ENCODE measurements at places on chromosomes 6 and 20. TPM values are rescaled to one million over a fixed set of nuclear protein-coding genes. Genes with fewer than 3 reads are reported as not detected.

DNA sequence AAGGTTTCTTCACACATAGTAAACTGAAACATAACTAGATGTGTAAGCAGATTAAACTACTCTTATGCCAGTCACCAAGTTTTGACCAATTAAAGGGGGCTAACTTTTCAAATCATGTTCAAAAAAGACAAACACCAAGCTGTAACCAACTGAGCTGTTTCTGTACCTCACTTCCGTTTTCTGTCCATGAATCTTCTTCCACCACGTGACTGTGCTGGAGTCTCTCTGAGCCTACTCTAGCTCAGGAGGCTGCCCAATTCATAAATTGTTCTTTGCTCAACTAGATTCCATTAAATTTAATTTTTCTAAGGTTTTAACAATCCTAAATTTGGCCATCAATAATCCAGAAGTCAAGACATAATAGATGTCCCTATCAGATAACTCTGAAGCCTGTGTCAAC is 229.4 kb downstream of the FNDC1 start:
- H3K36me3 ChIP-seq = no peaks in the 10 kb centered on the region
- H3K27me3 ChIP-seq = peaks cover 4% of the 10 kb centered on the region
- no peaks in the 10 kb centered on the region for H3K4me1 ChIP-seq
- DNase-seq = no peak

Gene BANF2
- total RNA-seq = not detected

DNA sequence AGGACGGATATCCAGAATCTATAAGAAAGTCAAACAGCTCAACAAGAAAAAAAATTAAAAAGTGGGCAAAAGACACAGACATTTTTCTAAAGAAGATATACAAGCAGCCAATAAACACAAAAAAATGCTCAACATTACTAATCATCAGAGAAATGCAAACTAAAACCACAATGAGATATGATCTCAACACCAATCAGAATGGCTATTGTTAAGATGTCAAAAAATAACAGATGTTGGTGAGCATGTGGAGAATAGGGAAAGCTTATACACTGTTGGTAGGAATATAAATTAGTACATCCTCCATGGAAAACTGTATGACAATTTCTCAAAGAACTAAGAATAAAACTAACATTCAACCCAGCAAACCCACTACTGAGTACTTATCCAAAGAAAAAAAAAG is 23.3 kb upstream of the OSTM1 start:
- H3K27ac ChIP-seq = no peak overlapping the region
- H3K27me3 ChIP-seq = peaks cover 2% of the 10 kb centered on the region
- DNase-seq = no peak
- no peaks in the 10 kb centered on the region for H3K36me3 ChIP-seq
- H3K4me3 ChIP-seq = no peak overlapping the region

Gene KIF13A
- 26.7 TPM for total RNA-seq

DNA sequence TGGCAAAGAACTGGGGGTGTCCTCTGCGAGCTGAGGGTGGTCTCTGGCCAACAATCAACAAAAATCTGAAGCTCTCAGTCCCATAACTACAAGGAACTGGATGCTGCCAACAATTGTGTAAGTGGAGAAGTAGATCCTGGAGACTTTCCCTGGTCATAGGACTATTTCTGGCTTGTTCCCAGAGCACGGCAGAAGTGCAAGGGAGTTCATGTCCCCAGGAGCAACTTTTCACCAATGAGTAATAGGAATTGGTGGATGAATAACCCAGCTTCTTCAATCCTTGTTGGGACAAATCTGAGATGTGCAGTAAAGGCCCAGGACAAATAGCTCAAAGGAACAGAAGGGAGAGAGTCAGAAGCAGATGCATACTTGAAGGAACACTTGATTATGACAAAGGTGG is 95.5 kb downstream of the QRSL1 start:
- H3K4me3 ChIP-seq = no peak overlapping the region
- H3K27ac ChIP-seq = no peak overlapping the region
- no peak for DNase-seq

Gene FOXQ1
- 1.9 TPM for total RNA-seq

- peaks cover 4% of the 10 kb centered on the region for H3K4me1 ChIP-seq
- H3K27ac ChIP-seq = no peak overlapping the region
- DNase-seq = peak; percentile 87
These were observed 38.2 kb downstream of the KIAA1755 start for GRCh38 chr20:38222231-38222922.

Gene SNAP25
- total RNA-seq = 61.0 TPM

GRCh38 chr6:106617302-106617701 is 12.0 kb downstream of the RTN4IP1 start:
- H3K36me3 ChIP-seq = peaks cover 4% of the 10 kb centered on the region
- no peaks in the 10 kb centered on the region for H3K27me3 ChIP-seq
- DNase-seq = no peak
- H3K4me3 ChIP-seq = no peak overlapping the region
- no peaks in the 10 kb centered on the region for H3K4me1 ChIP-seq

Gene CGAS
- total RNA-seq = 0.37 TPM

DNA sequence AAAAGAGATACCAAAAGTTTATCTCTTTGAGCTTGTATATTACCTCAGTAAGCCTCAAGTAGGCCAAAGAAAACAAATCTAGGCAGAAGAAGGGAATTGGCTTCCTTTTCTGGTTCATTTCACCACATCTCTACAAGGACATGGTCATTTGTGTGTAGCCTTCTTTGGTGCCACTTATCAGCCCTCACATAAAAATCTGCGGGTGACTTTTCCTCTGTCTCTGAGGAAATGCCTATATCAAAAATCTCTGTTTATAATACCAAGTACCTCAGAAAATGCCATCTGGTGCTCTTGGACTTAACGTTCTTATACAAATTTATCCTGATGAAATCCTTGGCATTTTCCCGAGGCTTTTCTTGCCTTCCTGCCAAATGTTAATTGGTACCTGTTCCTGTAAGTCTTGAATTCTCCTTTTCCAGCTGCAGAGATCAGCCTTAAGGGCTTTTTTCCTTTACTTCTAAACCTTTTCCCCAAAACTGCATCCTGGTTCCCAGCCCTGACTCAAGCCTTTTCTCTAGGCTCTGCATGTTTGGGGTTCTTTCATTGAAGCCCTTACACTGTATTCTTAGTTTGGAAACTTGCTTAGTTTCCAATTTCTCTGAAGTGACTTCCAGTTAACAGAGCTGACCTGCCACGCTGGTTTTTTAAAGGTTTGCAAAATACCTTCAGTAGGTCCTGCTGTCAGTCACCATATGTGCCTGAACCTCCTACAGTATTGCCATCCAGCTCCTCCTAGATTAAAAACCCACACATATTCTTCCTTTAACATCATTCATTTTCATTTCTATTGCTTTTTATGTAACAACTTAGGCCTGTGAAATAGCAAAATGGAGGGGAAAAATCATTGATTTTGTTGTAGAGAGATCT is 191.2 kb upstream of the PREP start:
- peaks cover 2% of the 10 kb centered on the region for H3K27me3 ChIP-seq
- peaks cover 4% of the 10 kb centered on the region for H3K36me3 ChIP-seq
- H3K4me1 ChIP-seq = no peaks in the 10 kb centered on the region
- no peak for DNase-seq
- no peak overlapping the region for H3K4me3 ChIP-seq
